G401 (cell line): ENCODE measurements at places on chromosomes 7 and 10. TPM values are rescaled to one million over a fixed set of nuclear protein-coding genes. Genes with fewer than 3 reads are reported as not detected.

- no peak for DNase-seq
These were observed 10.5 kb upstream of the DEPP1 start for GRCh38 chr10:44988957-44989585.

AGAP9 gene
- total RNA-seq, result 2.0 and 3.4 TPM in 2 replicates

GRCh38 chr10:96255549-96256333, 15.6 kb downstream of the BLNK start:
- DNase-seq, result no peak

DNA sequence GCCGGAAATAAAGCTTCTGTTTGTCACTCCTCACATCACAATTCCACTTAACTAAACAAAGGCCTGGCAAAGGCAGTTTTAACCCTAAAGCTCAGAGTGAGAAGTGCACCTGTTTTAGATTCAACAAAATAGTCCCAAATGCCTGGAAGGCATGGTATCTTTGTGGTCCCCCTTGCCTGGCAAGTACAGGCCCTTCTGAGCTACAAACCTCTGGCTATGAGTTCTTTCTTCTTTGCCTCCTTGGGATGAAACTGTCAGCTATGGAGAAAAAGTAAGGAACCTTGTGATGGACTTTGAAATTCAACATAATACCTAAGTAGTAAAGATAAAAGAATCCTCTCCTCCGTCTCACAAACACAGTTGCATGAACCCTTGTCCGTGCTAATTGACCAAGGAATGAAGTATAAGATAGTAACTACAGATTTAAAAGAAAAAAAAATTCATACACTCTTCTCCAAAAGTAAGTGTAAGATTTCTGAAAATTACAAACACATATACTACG, 244.5 kb upstream of the ETV1 start:
- no peak for DNase-seq

TWIST1 gene
- 2.5 TPM in 1 of 2 replicates, not detected in the other for total RNA-seq

PAPOLB gene
- 0.34 TPM in 1 of 2 replicates, not detected in the other for total RNA-seq

GRCh38 chr7:55539380-55539779, 32.9 kb downstream of the VOPP1 start:
- DNase-seq, result no peak
